ENCODE measurements at places on chromosomes 3 and 15. TPM values are rescaled to one million over a fixed set of nuclear protein-coding genes. Genes with fewer than 3 reads are reported as not detected.

FAM107A gene
- 74.4 TPM for total RNA-seq

KLHL6 gene
- total RNA-seq = 13.0 TPM

ARL8B gene
- total RNA-seq = 45.9 TPM

CA12 gene
- 4.9 TPM for total RNA-seq

ERC2 gene
- total RNA-seq = 0.19 TPM

CCDC80 gene
- 7.6 TPM for total RNA-seq

NECTIN3 gene
- total RNA-seq = 36.0 TPM

DPPA2 gene
- total RNA-seq = not detected

AGBL1 gene
- total RNA-seq = not detected

GRCh38 chr15:57566834-57567233 lies 24.9 kb upstream of the MYZAP start:
- no peak for DNase-seq

DNA sequence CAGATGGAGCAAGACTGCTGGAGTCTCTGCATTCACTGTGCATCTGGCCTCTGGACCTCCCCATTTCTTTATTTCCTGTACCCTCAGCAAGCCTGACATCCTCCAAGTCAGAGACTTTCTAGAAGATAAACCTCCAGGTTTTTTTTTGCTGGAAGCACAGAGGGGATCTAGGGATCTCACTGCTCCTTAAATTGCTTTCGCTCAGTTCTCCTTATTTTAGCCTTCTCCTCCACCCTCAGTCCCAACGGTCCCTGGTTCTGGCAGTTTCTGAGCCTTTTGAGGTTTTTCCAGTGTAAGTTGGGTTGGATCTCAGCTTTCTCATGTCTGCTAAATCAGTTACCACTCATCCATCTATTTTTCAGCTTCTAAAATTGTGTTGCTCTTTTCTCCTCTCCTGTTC lies 22.7 kb upstream of the CHD2 start:
- no peak for DNase-seq

- DNase-seq = no peak
Observed at GRCh38 chr15:80695099-80695910, at the start of gene ABHD17C. TSS of gene ABHD17C (plus strand) at chr15:80695310. CDS start at chr15:80695430, 120 bp downstream.

DNA sequence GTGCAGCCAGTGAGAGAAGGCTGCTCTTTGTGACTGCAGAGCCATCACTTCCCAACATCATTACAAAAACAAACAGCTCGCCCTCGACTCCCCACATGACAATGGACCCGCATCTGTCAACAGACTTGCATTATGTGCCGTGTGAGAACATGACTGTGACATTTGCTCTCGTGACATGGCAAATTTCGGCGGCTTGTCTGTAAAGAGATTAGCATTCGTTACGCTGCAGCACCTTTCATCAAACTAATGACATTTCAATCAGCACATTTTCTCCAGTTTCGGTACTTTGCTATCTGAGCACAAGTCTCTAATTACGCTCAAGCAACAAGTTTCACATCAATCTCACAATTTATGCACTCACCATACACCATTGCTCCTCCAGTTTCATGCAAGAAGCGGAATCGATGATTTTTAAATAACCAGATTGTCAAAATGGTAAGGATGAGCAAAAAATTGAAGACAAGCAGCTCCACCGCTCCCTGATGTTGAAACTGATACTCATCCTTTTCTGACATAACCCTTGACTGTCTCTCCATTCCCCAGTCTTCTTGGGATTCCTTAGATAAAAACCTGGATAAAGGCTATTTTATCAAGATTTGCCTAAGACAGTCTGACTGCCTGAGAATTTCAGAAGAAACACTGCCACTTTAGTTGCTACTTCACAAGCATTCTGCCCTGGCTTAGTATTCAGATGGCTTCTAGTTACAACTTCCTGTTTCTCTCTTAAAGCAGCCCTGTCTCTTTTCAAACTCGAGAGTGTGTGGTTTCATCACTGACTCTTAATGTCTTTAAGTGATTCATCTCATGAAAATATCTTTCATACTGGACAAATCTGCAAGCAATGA lies at the start of gene SLC9A9:
Gene SLC9A9, minus strand, starts transcription at position 682 of the 845 bp plus-strand sequence. Its CDS starts 146 bp downstream, at position 536.
- DNase-seq = no peak

GRCh38 chr15:51094606-51095569 lies at the start of gene TNFAIP8L3:
TSS of gene TNFAIP8L3 (minus strand) at chr15:51094906. CDS start at chr15:51094595, 311 bp downstream.
- no peak for DNase-seq

- no peak for DNase-seq
Observed at GRCh38 chr15:91110407-91110806, 10.3 kb downstream of the SV2B start.

DNA sequence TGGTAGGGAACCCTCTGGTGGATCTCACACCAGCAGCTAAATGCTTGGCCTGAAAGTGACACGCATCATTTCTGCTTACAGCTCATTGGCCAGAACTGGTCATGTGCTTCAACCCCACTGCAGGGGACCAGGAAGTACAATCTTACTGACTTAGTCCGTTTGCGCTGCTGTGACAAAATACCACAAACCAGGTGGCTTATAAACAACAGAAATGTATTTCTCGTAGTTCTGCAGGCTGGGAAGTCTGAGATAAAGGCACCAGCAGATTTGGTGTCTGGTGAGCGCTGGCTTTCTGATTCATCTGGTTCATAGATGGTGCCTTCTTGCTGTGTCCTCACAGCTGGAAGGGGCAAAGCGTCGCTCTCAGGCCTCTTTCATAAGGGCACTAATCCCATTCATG lies 77.4 kb upstream of the SELENOK start:
- DNase-seq = no peak

GRCh38 chr3:66437341-66437929 lies 63.4 kb downstream of the LRIG1 start:
- DNase-seq = no peak

- no peak for DNase-seq
Observed at GRCh38 chr3:13745636-13746035, 134.2 kb downstream of the WNT7A start.

GRCh38 chr3:78887029-78887428 lies 880.8 kb downstream of the ROBO1 start:
- DNase-seq = no peak

DNA sequence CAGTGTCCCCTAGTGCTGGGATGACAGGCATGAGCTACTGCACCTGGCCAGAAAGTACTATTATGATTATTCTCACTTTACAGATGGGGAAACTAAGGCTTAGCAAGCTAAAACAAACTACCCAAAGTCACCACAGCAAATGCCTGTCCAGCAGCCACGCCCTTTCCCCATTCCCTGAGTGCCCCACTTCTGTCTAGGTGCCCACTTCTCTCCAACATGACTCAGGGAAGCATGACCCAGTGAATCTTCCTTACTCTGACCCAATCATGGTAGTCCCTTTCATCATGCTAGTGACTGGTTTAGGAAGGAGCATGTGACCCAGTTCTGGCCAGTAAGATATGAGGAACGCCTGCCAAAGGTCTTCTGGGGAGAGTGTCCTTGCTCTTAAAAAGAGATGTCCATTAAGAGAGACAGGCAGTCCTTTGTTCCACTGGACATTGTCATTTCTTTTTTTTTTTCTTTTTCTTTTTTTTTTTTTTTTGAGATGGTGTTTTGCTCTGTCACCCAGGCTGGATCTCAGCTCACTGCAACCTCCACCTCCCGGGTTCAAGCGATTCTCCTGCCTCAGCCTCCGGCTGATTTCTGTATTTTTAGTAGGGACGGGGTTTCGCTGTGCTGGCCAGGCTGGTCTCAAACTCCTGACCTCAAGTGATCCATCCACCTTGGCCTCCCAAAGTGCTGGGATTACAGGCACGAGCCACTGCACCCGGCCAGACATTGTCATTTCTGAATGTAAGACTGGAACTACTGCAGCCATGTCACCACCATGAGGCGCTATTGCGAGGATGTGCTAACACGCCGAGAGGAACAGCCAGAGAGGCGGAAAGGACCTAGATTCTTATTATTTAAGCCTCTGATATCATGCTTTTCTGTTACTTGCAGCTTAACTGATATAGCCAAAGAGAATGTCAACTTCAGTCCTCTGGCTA lies 19.8 kb downstream of the MEGF11 start:
- DNase-seq = no peak

DNA sequence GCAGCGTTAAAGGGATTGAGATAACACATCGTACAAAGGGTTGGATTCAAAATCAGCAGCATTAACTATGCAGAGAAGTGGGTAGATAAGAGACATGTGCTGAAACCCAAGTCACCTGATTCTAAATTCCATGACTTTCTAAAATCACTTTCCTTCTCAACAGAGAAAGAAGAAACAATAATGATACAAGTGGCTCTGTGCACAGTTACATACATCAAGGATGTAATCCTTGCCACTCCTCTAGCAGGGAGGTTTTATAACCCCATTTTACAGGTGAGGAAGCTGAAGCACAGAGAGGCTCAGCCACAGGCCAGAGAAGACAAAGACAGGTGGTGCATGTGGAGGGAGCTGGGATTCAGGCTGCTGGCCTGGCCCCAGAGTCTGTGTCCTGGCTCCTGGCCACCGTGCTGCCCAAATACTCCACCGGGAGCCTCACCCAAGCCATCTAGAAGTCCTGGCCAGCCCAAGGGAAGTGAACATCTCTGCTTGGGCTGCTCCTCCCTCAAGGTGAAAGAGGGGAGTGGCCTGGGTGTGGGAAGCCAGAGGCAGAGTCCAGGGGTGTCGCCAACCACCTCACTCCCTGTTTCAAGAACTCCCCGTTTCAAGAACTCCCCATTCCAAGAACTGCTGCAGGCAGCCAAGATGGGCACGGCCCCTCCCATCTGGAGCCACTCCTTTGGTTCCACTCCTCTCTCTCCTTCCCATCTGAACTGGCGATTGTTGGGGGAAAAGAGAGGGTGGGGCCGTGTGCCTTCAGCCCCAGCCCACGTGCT lies 147.1 kb downstream of the NUP210 start:
- DNase-seq = no peak

DNA sequence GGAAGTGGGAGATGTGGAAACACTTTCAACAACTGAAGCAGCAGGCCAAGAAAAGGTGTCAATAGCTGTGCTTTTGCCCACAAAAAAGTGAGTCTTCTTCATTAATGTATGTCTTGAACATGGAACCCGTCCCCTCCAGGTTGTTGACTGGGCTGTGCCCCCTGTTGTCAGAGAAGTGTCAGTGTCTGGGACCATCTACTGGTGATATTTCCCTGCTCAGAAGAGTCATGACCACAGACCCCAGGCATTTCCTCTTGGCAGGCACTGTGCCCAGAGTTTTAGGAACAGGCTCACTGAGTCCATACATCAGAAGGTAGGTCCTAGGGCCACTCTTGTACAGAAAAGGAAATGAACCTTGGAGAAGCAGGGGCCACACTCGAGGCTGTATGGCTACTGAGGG lies 54.8 kb upstream of the LARS2 start:
- DNase-seq = no peak

- no peak for DNase-seq
Observed at GRCh38 chr3:150133293-150133692, 162.6 kb upstream of the PFN2 start.

DNA sequence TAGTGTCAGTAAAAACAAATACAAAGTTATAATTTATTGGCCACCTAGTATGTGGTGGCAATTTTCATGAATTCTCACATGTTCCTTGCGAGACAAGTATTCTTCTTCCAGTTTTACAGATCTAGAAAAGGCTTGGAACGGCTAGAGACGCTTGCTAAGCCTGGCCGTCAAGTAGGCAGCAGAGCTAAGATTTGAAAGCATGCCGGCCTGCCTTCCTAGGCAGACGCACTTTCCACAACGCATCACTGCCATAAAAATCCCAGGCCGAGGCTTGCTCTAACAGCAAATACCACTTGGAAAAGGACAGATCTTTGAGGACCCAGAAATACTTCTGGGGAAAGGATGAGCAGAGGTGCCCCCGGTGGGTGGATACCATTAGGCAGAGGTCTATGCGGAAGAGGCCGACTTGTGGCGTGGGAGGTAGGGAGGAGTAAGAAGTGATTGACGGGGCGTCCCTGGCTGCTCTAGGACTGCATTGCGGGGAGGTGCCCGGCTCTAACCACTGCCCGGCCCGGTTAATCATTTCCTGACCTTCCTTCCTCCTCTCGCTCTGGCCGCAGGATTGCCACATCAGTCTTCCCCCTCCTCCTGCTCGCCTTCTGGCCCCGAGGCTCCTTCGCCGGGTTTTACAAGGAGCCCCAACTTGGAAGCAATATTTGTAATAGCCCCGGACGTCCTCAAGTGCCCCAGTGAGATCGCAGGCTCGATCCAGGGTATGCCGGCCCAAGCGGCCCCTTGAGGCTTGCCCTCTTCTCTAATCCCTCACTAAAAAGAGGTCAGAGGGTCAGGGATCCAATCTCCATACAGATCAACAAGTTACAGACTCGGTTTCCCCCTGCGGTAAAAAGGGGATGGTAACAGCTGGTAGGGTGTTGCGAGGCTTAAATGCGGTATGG lies 1.3 kb upstream of the USP3 start:
- DNase-seq = no peak

GRCh38 chr3:58049143-58049785 lies 41.0 kb downstream of the FLNB start:
- peak; percentile 91 for DNase-seq

GRCh38 chr3:186937017-186937875 lies 6.9 kb downstream of the ST6GAL1 start:
- DNase-seq = no peak

- no peak for DNase-seq
Observed at GRCh38 chr3:61040618-61041017, 210.6 kb downstream of the FHIT start.

DNA sequence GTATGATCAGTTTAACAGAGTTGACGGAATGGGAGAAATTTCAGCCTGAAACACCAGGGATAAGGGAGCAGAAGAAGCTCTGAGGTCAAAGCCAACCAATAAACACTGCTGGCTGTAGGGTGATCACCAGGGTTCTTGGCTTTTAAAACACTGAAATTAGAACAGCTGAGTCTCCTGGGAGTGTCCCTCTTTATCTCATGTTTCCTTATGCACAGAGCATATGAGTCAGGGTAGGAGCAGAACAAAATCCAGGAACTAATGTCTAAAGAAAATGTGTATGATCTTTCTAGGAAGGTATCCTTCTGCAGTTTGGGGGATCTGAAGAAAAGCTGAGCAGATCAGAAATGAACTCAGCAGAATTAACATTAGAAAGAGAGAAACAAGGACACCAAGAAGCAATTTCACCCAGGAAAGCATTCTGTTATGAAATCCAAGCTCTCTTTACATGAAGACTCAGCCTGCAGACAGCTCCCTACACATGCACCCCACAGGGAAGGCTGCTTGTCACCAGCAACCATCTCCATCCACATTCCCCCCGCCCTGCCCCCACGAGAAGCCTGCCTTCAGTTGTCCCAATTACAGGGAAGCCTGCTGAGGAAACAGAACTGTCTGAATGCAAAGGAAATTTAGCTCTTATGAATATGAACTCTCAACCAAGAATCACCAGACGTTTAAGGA lies 469.7 kb downstream of the PDCD6IP start:
- no peak for DNase-seq

GRCh38 chr15:72375501-72375845 lies 341 bp downstream of the HEXA start:
- no peak for DNase-seq

- DNase-seq = no peak
Observed at GRCh38 chr3:139937674-139938279, 2.8 kb downstream of the CLSTN2 start.

DNA sequence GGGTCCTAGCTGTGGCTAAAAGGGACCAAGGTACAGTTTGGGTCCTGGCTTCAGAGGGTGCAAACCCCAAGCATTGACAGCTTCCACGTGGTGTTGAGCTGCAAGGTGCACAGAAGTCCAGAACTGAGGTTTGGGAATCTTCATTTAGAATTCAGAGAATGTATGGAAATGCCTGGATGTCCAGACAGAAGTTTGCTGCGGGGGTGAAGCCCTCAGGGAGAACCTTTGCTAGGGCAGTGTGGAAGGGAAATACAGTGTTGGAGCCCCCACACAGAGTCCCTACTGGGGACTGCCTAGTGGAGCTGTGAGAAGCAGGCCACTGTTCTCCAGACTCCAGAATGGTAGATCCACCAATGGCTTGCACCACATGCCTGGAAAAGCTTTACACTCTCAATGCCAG lies 17.9 kb downstream of the RNF13 start:
- no peak for DNase-seq
